GM13977 (cell line): ENCODE measurements at places on chromosomes 11 and 22.

GRCh38 chr22:30079952-30080533 lies at the start of gene HORMAD2:
Gene HORMAD2, plus strand, starts transcription at chr22:30080464. Its CDS starts 13,489 bp downstream, at chr22:30093953.
- DNase-seq, result no peak

DNA sequence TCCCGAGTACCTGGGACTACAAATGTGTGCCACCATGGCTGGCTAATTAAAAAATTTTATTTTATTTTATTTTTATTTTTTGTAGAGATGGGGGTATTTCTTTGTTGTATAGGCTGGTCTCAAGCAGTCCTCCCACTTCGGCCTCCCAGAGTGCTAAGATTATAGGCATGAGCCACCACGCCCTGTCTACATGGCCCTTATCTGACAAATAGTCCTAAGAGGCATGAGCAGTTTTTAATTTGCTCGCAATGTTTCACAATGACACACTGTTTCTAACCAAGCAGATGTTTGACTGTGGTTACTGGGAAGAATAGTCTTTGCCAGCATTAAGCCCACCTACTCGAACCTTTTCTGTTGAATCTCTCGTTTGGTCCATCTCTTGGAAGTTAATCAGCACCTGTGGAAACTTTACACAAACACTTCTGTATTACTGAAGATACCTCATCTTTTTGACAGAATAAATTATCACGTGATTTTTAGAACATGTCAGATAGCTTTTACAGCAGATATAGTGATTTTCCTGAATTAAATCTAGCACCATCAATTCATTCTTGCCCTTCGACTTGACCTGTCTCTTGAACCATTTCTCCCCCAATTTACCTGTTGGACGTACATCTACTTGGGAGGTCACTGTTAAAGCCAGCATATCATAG lies 71.4 kb downstream of the MTMR3 start:
- DNase-seq, result no peak

GRCh38 chr11:10625982-10626311 lies 57.5 kb upstream of the LYVE1 start:
- DNase-seq, result no peak

DNA sequence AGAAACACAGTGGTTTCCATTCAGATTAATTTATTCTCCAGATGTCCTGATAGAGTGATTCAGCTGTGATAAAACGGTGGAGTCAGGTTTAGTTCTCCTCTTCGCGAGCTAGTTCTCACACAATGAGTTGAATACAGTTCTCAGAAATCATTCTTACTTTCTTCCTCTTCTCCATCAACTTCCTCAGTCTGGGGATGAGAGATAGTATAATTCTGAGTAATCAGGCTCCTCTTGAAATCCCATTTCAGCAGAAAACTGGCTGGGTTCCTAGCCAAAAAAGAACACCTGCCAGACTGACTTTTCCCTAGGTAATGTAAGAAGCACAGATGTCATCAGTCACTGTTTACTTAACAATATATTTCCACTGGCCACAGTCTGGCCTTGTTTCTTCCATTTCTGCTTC lies 76.7 kb downstream of the SVIP start:
- DNase-seq, result no peak

GRCh38 chr22:30036656-30037055 lies 43.6 kb upstream of the HORMAD2 start:
- no peak for DNase-seq

GRCh38 chr11:67278135-67278938 lies 10.8 kb upstream of the ANKRD13D start:
- DNase-seq, result no peak

- DNase-seq, result no peak
Measured at GRCh38 chr11:1060410-1060809, 14.3 kb upstream of the MUC2 start.

DNA sequence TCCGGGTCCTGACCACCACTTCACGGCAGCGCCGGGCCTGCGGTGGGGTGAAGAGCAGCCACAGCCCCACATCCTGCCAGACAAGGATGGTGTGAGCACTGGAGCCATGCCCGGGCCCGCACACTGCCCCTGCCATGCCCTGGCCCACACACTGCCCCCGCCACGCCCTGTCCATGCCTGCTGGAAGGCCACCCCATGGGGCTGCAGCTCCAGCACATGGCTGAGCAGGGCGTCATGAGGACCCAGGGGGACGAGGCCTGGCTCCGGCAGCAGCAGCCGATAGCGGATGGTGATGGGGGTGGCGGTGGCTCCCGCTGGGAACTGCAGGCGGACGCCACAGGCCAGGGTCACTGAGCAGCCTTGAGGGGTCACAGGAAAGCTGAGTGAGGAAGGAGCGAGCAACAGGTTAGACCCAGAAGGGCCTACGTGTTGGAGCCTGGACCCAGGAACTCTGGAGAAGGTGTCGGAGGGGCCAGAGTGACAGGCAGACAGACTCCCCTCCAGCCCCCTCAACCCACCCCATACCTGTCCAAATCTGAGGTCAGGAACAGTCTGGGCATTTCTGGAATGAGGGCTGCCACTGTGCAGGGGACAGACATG lies 2.9 kb downstream of the PIDD1 start:
- no peak for DNase-seq

GRCh38 chr11:66107600-66108510 lies 37.8 kb downstream of the PACS1 start:
- DNase-seq, result no peak

GRCh38 chr11:82927264-82927880 lies 25.8 kb downstream of the DDIAS start:
- DNase-seq, result peak; percentile 49

DNA sequence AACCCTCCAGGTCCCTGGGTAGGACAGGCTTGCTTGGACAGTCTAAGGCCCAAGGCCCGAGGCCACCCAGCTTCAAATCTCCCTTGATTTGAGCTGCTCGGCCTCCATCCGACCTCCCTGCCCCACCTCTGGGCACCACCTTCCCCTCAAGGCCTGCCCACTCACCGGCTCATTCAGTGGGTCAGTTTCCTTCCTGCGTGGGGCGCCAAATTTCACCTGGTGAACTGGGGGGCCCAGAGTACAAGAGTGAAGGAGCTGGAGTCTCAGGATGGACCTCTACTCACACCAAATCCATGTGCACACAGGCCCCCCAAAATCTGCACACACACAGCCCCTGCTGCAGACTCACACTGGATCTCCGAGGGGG lies 3.8 kb downstream of the MAP4K2 start:
- DNase-seq, result no peak

GRCh38 chr22:40300884-40301672 lies 45.2 kb upstream of the ADSL start:
- peak; percentile 62 for DNase-seq

- DNase-seq, result no peak
Measured at GRCh38 chr11:97548280-97548679, 1158.5 kb downstream of the JRKL start.
